ENCODE measurements at places on chromosomes 6 and 20.

DNA sequence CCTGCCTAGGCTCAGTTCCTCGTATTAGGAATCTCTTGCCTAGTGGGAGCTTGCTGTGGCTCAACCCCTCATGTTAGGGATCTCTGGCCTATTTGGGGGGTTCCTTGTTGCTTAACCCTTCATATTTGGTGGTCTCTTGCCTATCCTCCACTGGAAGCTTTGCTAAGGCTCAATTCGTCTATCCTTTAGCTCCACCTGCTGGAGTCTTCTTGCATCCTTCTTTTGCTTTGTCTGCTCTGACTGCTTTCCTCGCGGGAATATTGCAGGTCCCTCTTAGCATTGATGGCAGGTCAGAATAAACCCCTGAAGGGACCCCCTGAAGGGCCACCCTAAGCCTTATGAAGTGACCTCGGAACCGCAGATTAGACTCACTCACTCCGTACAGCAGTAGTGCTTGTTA, 203.0 kb upstream of the TBX18 start:
- peak; percentile 50 for DNase-seq

GRCh38 chr6:28489366-28490204, 26.0 kb downstream of the GPX6 start:
- DNase-seq = peak; percentile 77

GRCh38 chr6:55839080-55839479, 36.3 kb downstream of the BMP5 start:
- DNase-seq = no peak

DNA sequence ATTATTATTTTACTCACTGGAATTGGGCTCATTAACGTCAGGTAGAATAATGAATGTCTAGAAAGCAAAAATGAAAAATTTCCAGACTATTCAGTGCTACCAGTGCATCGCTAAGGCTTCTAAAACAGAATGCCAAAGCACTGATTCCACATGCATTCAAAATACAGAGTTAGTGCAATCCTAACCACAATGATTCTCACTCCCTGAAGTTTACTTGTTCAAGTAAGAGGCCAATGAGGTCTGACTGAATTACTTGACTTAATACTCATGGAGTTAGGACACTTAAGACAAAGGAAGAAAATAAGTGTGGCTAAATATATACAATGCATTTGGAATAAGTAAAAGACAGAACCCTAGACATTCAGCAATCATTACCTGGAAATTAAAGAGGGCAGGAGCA, 220.5 kb downstream of the PKHD1 start:
- DNase-seq = no peak

GRCh38 chr6:157106487-157106886, 216.8 kb downstream of the TMEM242 start:
- DNase-seq = peak; percentile 65

DNA sequence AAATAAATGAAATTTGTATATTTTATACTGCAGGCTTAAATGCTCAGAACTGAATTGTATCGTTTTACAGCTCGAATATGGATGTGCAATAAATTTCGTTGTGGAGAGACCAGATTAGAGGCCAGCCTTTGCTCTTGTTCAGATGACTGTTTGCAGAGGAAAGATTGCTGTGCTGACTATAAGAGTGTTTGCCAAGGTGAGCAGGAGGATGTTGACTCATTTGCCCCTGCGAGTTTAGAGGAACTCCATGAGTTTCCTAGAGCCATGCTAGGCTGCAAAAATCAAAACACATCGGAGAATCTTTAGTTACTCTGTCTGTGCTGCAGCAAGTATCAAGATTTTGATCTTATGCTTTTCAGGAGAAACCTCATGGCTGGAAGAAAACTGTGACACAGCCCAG, 15.4 kb downstream of the ENPP3 start:
- DNase-seq = no peak

DNA sequence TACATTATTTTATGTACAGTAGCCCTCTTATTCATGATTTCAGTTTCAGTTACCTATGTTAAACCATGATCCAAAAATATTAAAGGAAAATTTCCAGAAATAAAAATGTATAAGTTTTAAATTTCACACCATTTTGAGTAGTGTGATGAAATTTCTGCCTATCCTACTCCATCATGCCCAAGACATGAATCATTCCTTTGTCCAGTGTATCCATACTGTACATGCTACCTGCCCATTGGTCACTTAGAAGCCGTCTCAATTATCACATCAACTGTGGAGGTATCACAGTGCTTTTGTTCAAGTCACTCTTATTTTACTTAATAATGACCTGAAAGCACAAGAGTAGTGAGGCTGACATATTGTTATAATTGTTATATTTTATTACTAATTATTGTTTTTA, 32.3 kb upstream of the PLCB4 start:
- DNase-seq = no peak

- DNase-seq = no peak
Measured at GRCh38 chr6:119717942-119718341, 368.4 kb upstream of the MAN1A1 start.

GRCh38 chr6:46453216-46453615, 38.0 kb downstream of the RCAN2 start:
- DNase-seq = peak; percentile 79

GRCh38 chr6:161076181-161076677, 84.7 kb downstream of the MAP3K4 start:
- no peak for DNase-seq

- no peak for DNase-seq
Measured at GRCh38 chr20:62477669-62478455, 2.1 kb upstream of the GATA5 start.

- DNase-seq = no peak
Measured at GRCh38 chr6:118720125-118720473, 68.7 kb upstream of the CEP85L start.

- DNase-seq = no peak
Measured at GRCh38 chr6:41345901-41346300, 10.5 kb downstream of the NCR2 start.

DNA sequence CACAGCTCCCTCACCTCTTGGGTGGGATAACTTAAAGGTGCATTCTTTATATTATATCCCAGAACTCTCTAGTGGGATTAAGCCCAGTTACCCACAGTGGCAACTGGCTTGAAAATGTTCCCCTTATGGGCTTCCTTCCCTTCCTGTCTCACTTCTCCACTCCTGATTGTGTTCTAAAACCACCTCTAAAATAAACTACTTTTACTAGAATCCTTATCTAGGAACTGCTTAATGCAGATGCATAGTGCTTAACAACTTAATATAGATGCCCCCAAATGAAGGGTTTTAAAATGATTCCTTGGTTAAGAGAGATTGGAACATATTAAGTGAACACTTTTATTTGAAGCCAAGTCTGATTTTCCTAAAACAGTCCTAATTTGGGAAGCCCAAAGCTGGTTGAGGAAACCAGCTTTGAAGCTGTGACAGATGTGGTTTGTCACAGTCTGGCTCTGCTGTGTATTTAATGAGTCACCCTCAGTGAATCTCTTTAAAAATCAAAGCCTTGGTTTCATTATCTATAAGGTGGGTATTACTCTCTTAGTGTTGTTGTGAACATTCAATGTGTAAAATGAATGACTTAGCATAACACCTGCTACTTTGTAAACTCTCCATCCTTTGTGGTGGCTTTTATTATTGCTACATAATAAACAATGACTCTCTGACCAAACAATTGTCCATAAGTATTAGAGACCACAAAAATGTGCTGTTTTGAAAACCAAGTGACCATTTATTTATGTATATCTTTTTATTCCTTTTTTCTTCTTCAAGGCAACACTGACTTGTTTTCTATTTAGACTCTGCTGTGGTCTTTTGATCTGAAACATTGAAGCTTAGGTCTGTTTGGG, 24.4 kb downstream of the PLCB1 start:
- DNase-seq = peak; percentile 68

GRCh38 chr6:57021086-57021720, 25.3 kb upstream of the KIAA1586 start:
- DNase-seq = peak; percentile 57

DNA sequence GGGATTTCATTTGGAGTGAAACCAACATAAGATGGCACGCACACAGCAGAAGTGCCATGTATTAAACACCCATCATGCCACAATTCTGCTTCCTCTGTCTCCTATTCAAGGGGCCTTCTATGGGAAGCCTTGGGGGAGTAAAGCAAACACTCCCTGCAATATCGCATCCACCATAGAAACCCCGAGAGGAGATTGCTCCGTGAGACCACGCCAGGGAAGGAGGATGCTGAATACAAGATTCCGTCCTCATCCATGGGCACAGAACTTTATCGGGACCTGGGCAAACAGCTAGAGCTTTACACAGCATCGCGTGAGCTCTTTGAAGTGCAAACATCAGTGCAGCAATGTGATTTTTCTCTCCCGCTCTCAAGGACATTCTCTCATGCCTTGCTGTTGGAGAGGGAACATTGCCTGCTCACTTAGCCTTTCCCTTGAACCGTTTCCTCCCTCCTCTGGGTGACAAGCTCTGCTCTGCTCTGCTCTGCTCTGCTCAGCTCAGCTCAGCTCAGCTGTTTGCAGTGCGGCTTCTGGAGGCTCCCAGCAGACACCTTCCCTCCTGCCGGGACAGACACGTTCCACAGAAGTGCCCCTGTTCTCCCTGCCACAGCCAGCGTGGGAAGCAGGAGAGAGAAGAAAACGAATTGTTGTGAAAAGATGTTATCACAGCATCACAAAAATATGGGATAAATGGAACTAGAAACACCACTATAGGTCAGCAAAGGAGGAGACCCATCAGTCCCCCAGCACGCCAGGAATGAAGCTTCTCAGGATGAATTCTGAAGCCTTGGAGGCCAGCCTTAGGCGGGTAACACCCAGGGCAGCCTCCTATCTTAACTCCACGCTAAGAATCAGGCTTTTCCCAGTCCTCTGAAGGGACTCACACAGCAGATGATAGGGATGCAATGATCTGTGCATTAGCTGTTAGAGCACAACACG, 48.2 kb downstream of the RNASET2 start:
- no peak for DNase-seq

DNA sequence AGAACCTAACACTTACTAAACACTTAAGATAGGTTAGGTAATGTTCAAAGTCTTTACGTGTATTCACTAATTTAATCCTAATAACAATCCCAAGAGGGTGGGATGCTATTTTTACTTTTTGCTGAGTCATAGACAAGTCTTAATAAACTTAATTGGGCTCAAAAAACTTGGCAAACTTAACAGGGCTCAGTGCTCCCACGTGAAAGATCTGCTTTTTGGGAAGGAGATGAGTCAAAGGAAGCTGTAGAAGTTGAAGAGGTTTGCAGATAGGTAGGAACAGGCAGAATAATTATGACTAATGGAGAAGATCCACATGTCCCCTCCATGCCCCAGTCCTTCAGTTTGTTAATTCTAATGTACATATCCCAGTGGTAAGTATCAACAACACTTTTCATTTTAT, 44.5 kb upstream of the STMND1 start:
- DNase-seq = peak; percentile 88

DNA sequence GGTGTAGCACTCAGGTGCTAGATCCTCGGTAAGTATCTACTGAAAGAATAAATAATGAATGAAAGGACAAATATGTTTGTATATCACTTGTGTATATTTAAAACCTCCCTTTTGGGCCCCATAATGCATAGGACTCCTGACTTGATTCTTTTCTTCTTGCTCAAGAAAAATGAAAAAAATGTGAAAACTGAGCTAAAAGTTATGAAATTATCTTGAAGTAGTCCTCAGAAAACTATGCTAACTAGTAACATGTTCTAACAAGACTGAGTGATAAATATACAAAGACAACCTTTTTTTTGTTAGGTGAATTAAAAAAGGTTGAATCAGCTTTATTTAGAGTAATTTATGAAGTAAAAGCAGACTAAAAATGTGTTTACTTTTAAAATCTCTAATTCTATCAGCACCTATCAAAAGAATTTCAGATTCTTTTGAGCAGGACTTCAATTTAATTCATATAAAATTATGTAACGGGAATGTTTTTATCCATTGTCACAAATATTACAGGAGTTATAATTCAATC, 247.8 kb upstream of the JAG1 start:
- DNase-seq = no peak

DNA sequence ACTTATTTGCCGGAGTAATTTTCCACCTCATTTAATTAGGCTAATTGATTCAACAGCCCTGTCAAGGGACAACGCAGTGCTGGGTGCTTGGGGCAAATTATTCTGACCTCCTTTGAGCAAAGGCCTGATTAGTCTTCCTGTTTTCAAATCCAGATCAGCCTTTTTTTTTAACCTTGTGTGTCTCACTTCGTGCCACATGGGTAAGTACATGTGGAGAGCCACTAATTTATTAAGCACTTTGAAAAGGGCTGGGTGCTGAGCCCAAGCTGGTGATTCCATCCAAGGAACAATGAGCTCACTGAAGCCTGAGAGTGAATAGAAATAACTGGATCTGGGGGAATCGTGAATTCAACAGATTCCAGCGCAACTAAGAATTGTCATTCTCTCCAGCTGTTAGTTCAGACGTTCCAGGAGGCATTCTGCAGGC, 229.3 kb downstream of the CLIC5 start:
- DNase-seq = no peak

GRCh38 chr6:123616942-123617341, 19.8 kb downstream of the TRDN start:
- no peak for DNase-seq

DNA sequence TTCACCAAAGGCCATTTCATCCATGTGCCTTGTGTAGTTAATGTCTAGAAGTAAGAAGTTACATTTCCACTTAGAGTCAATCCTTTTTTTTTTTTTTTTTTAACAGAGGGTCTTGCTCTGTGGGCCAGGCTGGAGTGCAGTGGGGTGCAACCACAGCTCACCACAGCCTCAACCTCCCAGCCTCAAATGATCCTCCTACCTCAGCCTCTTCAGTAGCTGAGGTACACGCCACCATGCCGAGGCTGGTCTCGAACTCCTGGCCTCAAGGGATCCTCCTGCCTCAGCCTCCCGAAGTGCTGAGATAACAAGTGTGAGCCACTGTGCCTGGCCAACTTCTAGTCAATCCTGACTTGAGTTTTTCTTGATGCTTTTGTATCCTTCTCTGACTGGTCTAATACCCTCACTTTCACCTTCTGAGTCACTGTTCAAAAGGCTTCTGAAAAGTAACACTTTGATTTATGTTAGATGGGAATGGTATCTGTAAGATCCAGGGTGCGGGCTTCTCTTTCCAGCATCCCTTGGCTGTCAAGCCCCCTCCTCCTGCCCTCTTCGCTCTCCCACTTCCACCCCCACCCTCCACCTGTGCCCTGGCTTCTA, 22.1 kb downstream of the TRAM2 start:
- DNase-seq = peak; percentile 31

DNA sequence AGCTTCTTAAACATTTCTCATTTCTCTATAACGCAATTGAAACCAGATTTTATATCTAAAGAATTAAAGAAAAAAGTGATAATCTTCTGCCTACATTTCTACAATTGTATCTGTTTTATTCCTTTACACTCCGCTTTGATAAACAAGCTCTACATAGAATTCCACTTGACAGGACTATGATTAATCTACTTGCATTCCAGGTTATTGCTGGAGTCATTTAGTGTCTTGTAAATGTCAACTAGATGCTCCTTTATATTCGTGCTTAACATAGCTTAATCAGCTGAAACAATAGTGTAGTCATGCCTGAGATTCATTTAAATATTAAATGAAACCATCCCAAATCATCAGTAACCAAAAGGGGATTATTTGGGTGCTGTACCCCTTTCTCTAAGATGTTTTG, 284.0 kb downstream of the TRDN start:
- no peak for DNase-seq
